ENCODE measurements at places on chromosomes 4 and X. TPM values are rescaled to one million over a fixed set of nuclear protein-coding genes. Genes with fewer than 3 reads are reported as not detected.

The HPGDS gene
- 2.3 TPM for total RNA-seq

- no peak for DNase-seq
Measured at GRCh38 chr4:79563219-79563618, 155.2 kb upstream of the GK2 start.

The TCEAL6 gene
- total RNA-seq, result not detected

DNA sequence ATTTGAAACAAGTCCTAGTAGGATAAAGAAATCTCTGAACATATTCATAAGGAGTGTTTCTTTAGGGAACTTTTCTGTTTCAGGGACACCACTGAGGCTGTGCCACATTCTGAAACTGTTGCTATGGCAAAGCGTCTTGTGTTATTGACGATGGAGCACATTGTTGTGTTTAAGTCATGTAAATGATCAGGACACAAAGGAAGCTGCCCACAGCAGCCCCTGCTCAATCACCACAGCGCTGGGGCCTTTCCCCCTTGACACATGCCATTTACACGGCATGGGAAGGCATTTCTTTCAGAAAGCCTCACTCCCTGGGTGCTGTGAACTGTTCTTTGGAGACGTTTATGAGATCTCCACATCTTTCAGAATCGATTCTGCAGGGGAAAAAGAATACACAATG is 39.8 kb upstream of the MID1 start:
- no peak for DNase-seq

DNA sequence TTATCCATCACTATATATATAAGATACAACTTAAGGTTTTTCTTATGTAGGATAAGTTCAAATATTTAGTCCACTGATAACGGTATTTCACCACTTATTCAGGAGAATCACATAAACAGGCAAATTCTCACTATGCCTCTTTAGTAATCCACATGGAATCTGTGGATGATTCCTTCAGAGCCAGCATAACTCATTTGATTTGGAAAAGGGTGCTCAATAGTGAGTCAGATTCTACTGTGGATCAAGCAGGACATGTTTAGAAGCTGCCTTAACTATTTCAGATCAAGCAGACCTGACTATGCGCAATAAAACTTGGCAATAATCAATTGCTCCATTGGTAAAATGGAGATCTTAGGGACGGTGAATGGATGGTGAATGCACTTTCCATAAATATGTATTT is 184.1 kb downstream of the CBR4 start:
- DNase-seq, result no peak

GRCh38 chrX:148333989-148334388 is 166.4 kb upstream of the AFF2 start:
- no peak for DNase-seq

The INTU gene
- 5.2 TPM for total RNA-seq

The TECRL gene
- 1,086 TPM for total RNA-seq

DNA sequence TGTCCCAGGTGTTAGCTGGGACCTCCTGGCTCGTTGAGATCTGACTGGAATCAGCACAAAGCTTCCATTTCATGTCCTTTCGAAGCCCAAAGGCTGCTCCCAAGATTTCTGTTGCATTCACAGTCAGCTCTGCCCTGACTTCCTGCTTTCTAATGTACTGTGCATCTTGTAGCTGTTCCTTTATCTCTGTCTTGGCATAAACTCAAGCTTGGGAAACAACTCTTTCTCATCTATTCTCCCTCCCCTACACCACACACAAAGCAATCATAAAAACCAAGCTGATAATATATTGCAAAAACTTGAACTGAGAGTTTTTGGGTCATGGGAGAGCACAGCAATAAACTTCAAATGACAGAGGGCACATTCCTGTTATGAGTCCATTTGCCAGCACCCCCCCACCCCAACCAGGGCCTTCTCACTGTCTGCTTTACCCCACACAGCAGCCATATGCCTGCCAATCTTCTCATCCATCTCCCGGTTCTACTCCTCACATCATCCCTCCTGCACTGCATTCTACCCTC is 76.3 kb downstream of the SYNPO2 start:
- DNase-seq, result no peak

- DNase-seq, result no peak
Measured at GRCh38 chr4:2151544-2151943, 90.4 kb downstream of the HAUS3 start.

The ZCCHC18 gene
- 0.99 TPM for total RNA-seq

DNA sequence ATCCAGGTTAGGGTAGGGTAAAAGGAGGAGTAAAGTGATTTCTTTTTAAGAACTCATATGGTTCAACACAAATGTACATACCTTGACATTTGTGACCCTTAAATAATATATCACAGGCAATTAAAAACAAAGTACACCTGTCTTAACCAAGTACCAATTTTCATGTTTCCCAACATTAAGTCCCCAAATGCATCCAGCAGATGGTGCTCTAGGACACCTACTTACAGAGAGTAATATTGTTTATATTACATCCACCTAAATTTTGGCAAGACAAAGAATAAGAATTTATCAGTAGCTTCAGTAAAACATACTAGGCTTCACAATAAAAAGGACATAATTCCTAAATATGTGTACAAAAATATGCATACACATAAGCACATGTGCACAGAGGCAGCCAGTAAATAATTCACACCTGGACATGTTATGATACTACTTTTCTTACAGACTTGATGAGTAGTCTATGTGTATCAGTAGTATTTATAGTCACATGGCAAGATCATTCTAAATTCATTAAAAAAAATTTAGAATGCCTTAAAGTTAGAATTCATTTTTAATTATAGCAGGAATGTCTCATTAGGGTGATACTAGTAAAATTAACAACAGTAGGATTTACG is 219.7 kb downstream of the DCLK2 start:
- no peak for DNase-seq

- peak; percentile 22 for DNase-seq
Measured at GRCh38 chr4:16794816-16795445, 103.5 kb downstream of the LDB2 start.

- no peak for DNase-seq
Measured at GRCh38 chr4:11720292-11720691, 291.6 kb upstream of the HS3ST1 start.

- DNase-seq, result no peak
Measured at GRCh38 chr4:150056569-150056968, 21.7 kb upstream of the DCLK2 start.

GRCh38 chr4:172547724-172548123 is 620.9 kb upstream of the GALNT7 start:
- no peak for DNase-seq

DNA sequence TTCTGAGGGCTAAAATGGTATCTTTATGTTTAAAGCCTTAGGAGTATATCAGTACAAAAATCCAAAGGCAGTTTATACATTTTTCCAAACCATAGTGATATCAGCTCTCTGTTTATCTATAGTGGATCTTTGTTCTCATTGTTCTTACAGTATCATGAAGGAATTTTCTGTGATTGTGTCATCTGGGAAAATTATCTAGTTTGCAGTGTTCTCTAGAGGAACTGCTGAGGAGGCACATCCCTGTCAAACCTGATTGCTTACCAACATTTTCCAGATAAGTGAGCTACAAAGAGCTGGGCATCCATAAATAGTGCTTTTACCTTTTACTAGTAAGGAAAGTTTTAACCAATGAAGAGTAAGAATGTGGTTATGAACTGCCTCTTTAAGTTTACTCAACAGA is 44.9 kb upstream of the SLC25A31 start:
- DNase-seq, result no peak
